ENCODE measurements at places on chromosomes 6 and 20.

GRCh38 chr20:17511401-17511800 is 19.8 kb downstream of the BFSP1 start:
- DNase-seq, result no peak

DNA sequence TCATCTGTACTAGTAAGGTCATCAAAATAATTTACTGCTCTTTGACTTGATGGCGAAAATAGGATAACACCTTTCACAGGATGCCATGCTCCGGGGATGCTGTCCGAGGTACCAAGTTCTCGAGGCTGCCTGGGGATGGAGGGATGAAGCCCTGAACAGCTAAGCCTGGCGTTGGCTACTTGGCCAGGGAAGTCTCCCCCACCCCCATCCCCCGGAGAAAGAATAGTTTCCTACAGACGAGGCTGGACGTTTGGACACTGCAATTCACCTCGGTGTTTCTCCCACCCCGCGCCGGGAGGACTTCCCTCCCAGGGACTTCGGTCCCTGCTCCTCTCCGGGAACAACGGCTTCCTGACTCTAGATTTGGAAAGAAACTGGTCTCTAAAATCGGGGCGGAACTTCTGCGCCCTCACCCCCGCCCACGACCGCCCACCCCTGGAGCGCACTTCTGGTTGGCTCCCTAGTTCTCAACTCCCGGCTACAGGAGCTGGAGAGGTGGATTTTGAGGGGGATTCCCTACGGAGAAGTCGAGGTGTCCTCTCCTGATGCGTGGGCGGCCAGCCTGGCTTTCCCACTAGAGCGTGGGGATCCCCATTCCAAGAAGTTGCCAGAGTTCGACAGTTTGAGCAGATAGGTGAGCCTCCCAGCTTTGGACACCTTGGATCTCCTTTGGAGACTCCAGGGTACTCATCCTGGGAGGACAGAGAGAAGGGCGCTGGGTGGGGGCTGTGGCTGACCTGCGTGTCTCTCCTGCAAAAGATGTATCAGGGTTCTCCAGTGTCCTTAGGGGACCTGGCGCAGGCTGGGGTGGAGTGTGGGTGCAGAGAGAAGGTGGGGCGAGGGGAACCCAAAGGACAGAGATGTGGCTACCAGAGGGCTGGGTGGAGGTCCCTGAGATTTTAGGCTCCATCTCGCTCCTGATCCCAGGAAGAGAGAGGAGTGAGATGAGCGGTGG is 1.1 kb downstream of the PCSK2 start:
- DNase-seq, result no peak

- DNase-seq, result no peak
Measured at GRCh38 chr6:14380901-14381828, 263.6 kb downstream of the CD83 start.

- DNase-seq, result no peak
Measured at GRCh38 chr20:21048841-21049273, 57.3 kb downstream of the LINC00237 start.

DNA sequence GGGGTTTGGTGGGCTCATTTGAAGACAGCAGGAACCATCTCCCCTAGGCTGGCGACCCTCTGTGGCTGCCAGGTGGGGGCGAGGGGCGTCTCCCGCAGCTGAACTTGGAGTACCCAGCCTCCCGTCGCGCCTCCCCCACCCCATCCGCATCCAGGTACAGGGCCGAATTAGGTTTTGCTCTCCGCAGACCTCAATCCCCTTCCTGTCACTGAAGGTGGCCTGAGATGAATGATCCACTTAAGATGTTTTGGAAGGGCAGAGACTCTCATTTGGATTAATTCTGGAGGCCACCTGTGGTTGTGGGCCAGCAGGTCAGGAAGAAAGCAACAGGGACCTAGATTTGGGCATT is 493 bp downstream of the CD83 start:
- no peak for DNase-seq

- DNase-seq, result no peak
Measured at GRCh38 chr20:38757145-38757775, 9.0 kb downstream of the ACTR5 start.

DNA sequence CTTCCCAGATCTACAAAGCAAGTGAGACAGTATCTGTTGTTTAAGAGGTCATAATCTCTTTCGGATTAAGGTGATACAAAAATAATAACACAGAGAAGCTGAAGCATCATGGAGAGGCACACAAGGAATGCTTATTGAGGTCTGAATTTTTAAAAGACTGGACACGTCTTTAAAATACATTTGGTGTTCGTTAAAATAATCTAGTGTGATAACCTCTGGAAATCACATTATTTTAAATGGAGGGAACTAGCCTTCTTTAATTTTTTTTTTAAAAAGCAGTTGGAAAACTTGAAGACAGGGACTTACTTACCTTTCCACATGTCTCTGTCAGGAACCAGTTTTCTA is 1.9 kb upstream of the LRRC1 start:
- DNase-seq, result no peak

DNA sequence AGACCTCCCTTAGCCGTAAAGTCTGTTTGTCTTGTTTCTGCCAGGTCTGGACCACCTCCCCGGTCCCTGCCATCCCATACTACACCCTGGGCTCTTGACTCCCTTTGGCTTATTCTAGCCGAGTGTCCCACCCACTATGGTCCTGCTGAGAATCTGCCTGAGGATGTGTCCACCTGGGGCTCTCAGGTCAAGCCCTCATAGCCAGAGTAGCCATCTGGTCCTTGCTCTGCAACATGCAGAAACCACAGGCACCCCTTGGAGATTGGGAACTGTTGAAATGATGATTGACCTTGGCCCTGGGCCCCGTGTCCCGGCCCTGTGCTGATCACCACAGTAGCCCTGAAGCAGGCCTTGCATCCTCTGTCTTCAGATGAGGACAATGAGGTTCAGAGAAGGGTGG is 44.0 kb downstream of the VSTM2L start:
- DNase-seq, result no peak

DNA sequence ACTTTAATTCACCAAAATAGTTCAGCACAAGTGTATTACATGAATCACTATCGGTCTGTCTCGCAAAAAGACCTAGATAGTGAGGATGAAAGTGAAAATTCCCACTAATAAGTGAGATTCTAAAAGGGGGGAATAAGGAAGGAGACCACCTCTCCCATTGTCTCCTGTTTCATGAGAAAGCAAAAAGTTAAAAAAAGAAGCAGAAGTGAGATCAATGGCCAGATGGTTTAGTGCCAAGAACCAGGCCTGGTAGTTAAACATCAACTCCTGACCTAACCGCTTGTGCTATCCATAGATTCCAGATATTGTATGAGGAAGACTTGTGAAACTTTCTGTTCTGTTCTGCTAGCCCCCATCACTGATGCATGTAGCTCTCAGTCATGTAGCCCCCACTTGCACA is 293.0 kb downstream of the RNGTT start:
- DNase-seq, result no peak

- no peak for DNase-seq
Measured at GRCh38 chr6:71082033-71082650, 125.3 kb upstream of the B3GAT2 start.

- no peak for DNase-seq
Measured at GRCh38 chr20:373171-373890, 7.2 kb upstream of the TRIB3 start.

GRCh38 chr6:72672906-72673305 is 51.0 kb downstream of the KCNQ5 start:
- DNase-seq, result no peak

DNA sequence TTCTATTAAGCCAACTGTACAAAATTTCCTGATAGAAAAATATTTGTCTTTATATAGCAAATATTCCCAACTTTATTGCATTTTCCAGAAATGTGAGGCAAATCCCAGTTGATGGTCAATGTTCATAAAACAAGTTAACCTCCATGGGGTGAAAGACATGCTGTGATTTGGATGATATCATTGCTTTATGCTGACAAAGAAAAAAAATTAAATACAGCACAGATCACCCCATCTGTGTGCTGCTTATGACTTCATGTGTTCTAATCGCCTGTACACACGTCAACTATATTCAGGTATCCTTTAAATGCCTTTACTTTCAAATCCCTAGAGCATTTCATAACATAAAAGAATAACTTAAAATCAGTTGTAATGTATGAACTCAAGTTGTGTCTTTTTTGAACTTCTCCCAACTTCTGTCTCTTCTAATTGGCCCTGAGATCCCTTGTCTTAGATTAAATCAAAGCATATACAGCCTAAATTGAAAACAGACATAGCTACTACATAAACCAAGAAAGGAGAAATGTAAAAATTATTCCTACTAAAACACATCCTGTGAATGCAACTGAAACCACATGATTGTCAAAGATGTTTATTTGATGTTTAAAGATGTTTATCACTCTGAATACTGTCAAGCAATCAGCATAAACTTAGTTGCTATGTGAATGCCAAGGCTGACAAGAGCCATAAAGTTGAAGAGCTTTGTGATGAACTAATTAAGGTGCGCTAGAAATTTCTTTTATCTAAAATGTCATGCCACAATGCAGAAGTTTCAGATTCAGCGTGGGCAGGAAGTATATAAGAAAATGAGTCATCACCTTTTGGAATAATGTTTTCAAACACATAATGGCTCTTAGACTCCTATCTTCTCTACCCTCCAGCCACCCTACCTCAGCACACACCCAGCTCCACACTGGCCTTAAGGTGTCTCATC is 68.7 kb downstream of the FILIP1 start:
- no peak for DNase-seq

- DNase-seq, result no peak
Measured at GRCh38 chr6:26329763-26330511, 35.1 kb upstream of the BTN3A2 start.

- DNase-seq, result no peak
Measured at GRCh38 chr20:62631336-62632308, 10.7 kb upstream of the SLCO4A1 start.

DNA sequence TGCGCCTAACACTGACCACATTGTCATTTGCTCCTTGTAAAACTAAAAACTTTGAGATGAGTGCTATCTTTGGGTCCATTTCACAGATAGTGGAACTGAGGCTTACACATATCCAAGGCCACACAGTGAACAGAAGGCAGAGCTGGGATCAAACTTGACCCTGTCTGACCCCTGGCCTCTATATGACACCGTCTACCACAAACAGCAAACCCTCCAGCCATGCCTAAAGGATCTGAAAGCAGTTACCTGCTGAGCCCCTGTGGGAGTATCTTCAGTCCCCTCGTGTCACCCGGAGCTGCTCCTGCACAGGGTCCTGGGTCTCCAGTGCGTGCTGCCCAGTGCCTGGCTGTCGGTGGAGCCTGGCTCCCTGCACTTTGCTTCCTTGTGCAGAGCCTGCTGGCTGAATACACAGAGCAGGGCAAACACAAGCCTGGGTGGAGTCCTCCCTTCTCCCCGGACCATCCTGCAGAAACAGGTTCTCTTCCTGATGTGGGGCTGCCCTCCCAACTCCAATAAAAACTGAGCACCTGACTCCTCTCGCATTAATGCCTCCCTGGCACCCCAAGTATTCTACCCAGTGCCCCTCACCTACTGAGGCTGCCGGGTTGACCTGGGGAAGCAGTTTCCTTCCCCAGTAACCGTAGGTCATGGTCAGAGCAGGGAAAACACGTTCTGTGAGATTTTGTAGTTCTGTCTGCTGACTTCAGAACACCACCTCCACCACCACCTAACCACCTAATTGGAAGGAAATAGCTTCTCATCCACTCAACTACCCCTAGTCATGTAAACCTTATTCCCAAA is at the start of gene BCAS1:
Gene BCAS1, minus strand, starts transcription at position 408 of the 801 bp plus-strand sequence. CDS start 11,876 bp downstream, outside the sequence.
- DNase-seq, result no peak

DNA sequence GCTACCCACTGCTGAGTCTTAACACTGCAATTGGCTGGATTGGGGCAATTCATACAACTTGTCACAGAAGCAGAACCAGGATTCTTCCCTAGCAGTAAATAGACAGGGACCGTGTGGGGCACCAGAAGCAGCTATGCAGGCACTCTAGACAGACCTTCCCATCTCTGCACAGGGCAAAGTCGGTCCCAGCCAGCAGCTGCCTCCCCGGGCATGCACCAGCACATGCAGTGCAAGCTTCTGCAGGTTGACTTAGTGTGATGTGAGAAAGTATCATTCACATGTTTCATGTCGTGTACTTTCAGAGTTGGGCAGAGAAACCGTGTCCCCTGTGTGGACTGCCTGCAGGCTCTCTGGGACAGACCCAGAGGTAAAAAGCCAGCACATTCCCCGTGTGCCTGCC is 98.0 kb upstream of the FOXA2 start:
- DNase-seq, result no peak

DNA sequence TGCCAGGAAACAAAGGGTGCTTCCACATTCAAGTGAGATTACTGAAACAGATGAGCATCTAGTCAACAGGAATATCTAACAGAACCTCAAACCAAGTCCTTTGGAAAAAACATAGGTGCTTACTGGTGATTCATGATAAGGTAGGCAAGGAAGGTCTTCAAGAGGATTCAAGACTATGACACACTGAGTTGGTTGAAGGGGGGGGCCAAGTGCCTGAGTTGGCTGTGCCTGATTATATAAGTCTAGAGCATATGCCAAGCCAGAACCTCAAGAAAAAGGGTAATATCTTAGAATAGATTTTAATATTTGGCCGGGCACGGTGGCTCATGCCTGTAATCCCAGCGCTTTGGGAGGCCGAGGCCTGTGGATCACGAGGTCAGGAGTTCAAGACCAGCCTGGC is 63.7 kb downstream of the LYRM4 start:
- no peak for DNase-seq

DNA sequence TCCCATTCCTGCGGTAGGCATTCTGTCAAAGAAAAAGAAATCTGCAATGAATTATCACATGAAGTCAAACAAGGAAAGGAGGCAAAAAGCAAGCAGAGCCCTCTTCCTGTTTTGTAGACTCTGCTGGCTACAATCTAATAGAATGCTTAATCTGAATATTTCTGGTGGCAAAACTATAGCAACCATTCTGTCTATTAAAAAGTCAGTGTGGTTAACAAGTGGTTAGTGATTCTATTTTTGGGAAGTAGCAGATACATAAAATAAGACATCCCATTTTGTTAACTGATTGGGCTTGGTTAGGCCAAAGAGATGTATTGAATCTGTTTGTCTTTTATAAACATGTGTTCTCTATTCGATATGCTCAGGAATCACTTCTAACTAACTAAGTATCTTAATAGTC is 442.3 kb downstream of the CDC5L start:
- DNase-seq, result no peak

GRCh38 chr6:106658469-106658868 is 29.1 kb downstream of the QRSL1 start:
- no peak for DNase-seq

DNA sequence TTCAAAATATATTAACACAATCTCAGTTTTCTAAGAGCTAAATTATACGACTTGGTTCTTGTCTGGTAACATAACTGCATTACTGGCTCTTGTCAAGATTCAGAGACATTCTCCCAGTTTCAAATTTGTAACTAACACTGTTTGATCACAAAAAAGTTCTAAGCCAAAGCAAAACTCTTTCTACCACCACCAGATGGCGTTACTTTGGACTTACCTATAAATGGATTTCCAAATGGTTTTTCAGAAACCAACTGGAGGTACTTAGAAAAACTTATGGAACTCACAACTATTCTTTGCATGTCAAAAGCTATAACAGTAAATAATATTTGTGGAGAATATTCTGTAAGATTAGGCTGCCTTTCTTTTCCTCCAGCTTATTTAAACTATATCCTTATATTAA is 34.2 kb upstream of the GFRAL start:
- DNase-seq, result no peak
